Esophagus mucosa (tissue), 1 donor: ENCODE measurements at places on chromosomes 4 and X.

DNA sequence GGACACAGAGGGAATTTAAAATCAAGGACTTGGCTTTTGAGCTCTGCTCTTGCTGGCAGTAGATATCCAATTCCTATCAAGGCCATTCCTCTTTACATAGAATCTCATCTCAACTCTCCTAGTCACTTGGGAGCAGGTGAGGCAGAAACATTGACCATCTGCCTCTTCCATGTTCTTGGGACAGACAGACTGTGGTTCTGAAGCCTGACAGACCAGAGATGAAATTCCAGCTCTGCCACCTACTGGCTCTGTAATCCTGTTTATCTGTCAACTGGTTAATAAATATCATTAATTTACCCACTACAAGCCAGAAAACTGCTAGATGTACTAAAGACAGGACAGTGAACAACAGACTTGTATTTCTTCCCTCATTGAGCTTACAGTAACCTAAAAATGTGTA, 300.8 kb downstream of the ADGRL3 start:
- ATAC-seq: no peak

DNA sequence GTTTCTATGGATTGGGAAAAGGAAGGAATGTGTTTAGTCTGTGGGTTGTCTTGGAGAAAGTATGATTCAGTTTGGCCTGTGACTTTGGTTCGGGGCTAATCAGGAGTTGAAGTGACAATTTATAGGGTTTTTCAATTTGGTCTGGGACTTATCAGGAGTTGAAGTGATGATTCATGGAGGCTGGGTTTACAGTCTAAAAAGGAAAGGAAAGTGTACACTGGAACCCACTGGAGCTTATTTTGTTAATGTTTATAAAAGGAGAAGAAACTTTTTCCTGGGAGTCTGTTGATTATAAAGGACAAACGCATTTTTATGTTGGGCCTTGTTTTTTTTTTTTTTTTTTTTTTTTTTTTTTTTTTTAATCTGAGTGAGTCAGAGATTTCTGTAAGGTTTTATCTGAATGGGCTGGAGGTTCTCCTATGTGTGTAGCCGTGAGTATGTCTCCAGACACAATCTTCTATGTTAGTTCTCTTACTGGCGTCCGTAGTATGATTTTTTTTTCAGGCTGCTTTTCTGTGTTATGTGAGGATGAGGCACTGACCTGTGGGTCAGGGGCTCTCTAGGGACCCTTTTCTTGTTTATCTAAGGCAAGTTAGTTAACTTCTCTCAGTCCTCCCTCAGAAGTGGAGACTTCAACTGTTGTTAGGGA, 33.0 kb upstream of the RAB9B start:
- ATAC-seq: no peak

GRCh38 chr4:124409044-124409443, 303.5 kb downstream of the ANKRD50 start:
- ATAC-seq: no peak

- no peak for ATAC-seq
Observed at GRCh38 chr4:49036528-49036927, 50.5 kb downstream of the CWH43 start.

GRCh38 chrX:39564751-39565150, 533.0 kb downstream of the BCOR start:
- no peak for ATAC-seq

DNA sequence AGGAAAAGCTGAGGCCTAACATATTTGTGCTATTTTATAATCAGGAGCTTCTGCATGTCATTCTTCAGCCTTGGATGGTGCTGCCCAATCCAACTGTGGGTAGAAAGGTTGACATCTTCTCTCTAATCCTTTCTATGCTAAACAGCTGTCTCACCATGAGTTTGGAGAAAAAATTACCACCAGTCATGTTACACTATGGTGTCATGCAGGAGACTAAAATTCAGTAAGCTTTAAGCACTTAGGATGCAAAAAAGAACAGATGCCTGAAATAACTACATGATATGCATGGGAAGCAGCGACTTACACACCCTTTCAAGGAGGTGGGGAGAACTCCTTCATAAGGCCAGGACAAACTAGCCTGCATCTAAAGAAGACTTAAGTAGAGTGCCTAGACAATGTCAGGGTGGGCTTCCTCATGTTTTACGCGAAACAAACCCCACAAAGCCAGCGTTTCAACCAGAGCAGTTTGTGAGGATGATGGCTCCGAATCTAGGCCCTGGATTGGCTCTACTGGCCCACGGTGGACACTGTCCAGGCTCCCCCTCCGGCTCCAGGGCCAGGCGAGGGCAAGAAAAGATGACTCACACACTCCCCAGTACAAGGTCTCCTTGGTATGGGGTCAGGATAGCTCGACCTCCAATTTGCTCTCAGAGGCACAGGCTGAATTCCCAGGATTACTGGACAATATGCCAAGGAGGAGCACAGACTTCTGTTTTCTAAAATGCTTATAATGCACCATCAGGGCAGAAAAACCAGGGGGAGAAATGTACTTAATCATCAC, 45.1 kb downstream of the STX18 start:
- ATAC-seq: no peak

DNA sequence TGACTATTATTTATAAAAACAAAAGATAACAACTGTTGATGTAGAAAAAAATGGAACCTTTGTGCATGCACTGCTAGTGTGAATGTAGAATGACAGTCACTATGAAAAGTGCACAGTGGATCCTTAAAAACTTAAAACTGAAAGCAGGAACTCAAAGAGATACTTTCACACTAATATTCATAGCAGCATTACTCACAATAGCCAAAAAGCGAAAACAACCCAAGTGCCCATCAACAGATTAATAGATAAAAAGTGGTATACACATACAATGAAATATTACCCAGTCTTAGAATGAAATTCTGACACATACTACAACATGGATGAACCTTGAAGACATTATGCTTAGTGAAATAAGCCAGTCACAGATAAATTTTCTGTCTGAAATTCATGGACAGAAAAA, 23.8 kb downstream of the CENPC start:
- ATAC-seq: no peak

DNA sequence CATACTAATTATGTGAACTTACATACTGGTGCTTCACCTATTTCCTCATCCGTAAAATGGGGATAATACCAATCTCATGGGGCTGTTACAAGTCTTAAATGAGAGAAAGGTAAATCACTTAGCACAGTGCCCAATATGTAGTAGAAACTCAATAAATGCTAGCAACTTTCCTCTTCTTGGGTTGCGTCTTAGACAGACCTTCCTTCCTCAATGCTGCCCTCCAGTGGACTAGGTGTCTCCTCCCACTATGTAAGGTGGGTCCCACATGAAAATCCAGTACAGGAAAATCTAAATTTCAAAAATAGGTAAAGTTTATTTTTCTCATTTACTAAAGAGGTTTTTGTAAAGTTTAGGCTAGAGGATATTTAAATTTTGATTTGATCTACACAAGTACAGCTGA, 20.6 kb downstream of the ZDHHC9 start:
- peak; percentile 51 for ATAC-seq

DNA sequence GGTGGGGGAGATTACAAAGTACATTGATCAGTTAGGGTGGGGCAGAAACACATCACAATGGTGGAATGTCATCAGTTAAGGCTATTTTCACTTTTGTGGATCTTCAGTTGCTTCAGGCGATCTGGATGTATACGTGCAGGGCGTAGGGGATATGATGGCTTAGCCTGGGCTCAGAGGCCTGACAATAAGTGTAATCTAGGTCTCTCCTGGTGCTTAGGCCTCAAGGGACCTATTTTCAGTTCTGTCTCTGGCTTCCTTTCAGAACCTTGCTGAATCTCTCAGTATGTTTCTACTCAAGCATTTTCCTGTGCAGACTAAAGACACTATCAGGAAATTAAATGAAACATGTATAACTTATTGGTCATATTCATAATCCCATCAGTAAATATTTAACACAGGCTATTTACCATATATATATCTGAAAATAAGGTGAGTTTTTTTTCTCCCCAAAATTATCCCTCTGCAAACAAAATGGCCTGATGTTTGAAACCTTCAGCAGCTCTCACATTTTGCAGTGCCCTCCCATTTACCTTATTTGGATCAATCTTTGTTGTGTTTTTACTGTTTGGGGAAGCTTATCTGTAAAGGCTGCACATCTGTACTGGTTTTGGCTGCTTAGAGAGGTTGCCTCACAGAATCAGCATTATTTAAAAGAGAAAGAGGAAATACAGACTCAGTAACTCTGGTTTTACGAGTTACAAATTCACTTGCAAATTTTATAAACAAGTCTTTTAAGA, 2.3 kb upstream of the ZCCHC4 start:
- ATAC-seq: no peak

- no peak for ATAC-seq
Observed at GRCh38 chr4:143531380-143531779, 17.9 kb downstream of the SMARCA5 start.

GRCh38 chr4:28835501-28835900, 1884.7 kb upstream of the PCDH7 start:
- no peak for ATAC-seq

- no peak for ATAC-seq
Observed at GRCh38 chrX:87736576-87736975, 219.0 kb downstream of the KLHL4 start.

DNA sequence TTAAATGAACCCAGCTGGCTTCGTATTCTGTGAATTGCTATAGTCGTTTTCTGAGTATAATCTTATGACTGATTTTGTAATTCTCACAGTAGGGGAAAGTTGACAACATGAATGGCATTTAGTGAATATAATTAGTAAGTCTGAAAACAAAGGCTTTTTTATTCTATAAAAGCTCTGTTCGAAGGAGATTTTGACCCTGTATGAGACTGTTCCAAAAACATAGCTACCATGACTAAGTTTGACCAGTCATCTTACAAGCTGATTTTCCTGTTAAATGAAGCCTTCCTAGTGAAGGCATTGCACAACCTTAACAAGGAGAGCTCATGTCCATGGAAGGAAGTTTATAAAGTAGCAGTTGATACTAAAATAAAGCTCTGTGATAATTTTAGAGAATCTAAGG, 242.3 kb downstream of the RPA4 start:
- peak; percentile 47 for ATAC-seq

GRCh38 chr4:168853770-168854169, 156.3 kb downstream of the CBR4 start:
- no peak for ATAC-seq

DNA sequence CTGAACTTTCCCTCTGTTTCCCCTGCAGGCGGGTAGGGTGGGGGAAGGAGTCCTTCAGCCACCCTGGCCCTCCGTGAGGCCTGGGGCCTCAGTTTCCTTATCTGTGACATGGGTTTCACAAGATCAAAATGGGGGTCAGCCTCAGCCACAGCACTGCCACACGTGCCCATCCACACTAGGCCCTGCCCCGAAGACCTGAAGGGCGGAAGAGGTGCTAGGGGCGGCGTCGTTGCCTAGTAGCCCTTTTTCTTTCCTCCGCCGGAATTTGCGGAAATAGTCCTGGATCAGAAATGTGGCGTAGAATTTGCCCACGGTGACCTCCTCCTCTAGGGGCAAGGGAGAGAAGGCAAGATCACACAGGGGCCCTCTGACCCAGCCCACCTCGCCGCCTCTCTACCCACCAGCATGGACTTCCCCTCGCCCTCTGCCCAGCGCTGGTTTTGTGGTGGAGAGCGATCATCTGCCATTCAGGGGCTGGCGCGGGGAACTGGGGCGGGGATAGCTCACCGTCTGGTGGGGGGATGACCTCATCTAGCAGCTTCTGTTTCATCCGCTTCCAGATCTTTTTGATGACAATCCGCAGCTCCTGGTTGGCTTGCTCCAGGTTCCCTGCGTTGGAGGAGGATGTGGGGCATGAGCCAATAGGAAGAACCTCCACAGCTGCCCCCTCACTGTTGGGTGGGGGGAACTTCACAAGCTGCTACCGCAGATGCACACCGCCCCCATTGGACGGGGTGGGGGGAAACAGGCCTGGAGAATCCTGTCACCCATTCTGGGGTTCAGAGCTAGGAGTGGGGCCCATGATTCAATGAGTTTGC, 9.7 kb upstream of the SYP start:
- no peak for ATAC-seq

DNA sequence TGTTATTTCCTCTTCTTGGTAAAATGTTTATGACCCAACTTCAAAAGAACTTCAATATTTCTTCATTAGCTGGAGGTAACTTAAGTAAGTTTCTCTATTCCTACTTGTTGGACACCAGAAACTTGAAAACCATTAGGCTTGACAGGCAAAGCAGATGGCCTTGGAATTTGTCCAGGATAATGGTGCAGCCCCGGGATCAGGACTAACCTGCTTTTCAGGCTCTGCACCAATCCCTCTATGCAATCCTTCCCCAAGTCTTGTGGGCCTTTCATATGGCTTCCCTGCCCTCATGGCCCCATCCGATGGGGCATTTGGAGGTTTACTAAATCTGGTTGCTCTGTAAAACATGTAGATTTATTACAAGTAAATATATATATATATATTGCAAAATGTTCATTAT, 68.5 kb downstream of the SPINK2 start:
- ATAC-seq: peak; percentile 81

GRCh38 chrX:51737091-51737490, 6.2 kb upstream of the GSPT2 start:
- ATAC-seq: no peak
